ENCODE measurements at places on chromosomes 2 and 18.

DNA sequence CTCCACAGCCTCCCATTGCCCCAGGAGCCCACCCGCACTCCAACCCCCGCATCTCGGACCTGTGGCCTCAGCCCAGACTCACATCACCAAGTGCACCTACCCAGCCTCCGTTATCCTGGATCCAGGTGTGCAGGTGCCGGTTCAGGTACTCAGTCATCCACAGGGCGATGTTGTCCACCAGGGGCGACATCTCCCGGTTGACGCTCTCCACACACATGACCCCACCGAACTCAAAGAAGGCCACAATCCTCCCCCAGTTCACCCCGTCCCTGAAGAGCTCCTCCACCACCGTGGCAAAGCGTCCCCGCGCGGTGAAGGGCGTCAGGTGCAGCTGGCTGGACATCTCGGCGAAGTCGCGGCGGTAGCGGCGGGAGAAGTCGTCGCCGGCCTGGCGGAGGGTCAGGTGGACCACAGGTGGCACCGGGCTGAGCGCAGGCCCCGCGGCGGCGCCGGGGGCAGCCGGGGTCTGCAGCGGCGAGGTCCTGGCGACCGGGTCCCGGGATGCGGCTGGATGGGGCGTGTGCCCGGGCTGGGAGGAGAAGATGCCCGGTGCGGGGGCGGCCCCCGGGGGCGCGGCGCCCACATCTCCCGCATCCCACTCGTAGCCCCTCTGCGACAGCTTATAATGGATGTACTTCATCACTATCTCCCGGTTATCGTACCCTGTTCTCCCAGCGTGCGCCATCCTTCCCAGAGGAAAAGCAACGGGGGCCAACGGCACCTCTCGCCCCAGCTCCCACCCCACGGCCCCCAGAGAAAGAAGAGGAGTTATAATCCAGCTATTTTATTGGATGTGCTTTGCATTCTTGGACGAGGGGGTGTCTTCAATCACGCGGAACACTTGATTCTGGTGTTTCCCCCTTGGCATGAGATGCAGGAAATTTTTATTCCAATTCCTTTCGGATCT, 1.3 kb downstream of the BCL2 start:
- DNase-seq: peak; percentile 36

DNA sequence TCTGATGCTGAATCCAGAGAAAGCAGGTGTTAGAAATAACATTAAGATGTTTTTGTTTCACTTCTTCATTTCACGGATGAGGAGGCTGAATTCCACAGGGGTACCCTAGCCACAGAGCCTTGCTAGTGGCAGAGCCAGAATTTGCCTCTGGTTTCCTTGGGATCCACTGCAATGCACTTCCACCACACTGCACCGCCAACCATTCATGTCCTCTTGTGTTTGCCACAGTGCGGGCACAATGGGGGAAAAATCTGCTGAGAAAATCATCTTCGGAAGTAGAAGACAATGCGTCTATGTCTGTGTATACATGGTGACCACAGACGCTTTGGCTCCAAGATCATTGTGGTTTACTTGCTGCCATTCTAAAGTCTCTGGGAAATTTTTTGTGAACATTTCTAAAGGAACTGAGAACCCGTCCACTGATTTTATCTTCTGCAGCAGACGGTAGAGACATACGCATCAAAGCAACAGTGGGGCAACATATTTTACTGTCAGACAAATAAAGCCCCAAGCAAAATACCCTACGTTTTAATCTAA, 14.9 kb downstream of the ICOS start:
- no peak for DNase-seq

DNA sequence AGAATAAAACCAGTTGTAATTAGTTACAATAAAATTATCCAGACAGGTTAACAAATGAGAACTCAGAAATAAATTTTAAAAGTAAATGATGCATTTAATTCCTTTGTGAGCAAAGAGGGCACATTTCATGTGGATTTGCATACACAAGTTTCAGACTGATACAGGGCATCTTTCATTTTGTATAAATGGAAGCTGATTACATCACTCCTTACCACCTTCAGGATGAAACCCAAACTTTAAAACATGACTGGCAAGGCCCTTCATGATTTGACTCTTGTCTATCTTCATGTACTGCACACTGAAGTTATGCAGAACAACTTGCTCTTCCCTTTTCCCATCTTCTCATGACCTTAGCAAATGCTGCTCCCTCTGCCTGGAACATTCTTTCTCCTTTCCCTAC, 26.9 kb downstream of the EFEMP1 start:
- DNase-seq: no peak

DNA sequence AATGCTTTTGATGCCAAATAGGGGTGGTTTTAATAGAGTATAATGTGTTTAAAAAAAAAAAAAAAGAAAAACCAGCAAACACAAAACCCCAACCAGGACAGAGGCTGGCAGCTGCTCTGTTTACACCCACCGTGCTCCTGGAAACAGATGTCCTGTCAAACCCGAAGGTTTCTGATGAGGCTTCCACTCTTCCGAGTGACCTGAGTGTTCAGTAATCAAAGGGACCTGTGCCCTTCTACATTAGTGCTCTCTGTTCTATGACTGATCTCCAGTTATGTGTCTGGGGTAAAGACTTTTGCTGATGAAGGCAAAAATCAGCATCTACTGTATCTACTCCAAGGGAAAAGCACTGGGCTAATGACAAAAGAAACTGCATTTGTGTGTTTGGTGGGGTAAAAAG, 3.5 kb upstream of the KLHL29 start:
- no peak for DNase-seq

DNA sequence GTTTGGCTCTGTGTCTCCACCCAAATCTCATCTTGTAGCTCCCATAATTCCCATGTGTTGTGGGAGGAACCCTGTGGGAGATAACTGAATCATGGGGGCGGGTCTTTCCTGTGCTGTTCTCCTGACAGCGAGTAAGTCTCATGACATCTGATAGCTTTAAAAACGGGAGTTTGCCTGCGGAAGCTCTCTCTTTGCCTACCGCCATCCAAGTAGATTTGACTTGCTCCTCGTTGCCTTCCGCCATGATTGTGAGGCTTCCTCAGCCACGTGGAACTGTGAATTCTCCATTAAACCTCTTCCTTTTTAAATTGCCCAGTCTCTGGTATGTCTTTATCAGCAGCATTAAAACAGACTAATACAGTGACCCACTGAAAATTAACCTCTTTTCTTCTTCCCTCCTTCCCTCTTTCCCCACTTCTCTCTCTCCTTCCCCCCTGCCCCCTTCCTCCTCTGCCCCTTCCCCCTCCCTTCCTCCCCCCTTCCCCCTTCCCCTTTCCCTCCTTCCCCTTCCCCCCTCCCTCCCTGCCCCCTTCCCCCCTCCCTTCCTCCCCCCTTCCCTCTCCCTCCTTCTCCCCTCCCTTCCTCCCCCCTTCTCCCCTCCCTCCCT, 818.8 kb downstream of the SLC4A3 start:
- DNase-seq: no peak

- DNase-seq: peak; percentile 54
Observed at GRCh38 chr2:149040451-149040850, 2.0 kb downstream of the LYPD6B start.

- no peak for DNase-seq
Observed at GRCh38 chr2:181738563-181738962, 58.2 kb upstream of the NEUROD1 start.

- DNase-seq: no peak
Observed at GRCh38 chr2:223697892-223698645, 95.9 kb upstream of the SCG2 start.

GRCh38 chr2:187547353-187547979, 6.8 kb downstream of the TFPI start:
- peak; percentile 62 for DNase-seq

- DNase-seq: no peak
Observed at GRCh38 chr2:200382874-200383273, 76.4 kb downstream of the SPATS2L start.

- peak; percentile 29 for DNase-seq
Observed at GRCh38 chr2:20050646-20051531, 539 bp downstream of the LAPTM4A start.

DNA sequence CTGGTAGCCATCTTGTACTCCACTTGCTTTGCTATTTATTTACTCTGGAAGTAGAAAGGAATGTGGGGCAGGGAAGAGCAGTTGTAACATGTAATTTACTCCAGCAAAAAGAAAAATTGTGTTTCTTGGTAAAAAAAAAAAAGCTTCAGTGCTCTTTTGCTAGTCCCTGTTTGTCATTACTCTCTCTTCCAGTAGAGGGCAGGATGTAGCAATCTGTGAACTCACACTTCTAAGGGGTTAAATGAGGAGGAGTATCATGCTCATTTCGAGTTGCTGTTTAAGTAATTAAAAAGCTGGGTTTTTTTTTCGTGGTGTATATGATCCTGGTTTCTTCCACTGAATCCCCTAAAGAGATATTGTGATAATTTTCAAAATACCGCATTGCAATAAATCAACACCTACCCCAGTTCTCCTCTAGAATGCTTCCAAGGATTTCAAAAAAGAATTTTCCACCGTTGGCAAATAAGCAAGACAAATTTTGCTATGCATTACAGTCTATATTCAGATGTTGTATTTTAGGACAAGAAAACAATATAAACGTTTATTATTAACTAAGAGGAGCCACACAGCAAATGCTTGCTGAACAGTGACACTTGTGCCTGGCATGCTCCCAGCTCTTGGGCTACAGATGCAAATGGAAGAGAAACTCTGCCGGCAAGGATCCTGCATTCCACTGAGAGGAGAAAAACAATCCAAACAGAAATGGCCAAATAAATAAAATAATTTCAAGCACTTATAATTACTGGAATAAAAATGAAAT, 261.6 kb downstream of the ASXL3 start:
- no peak for DNase-seq

- no peak for DNase-seq
Observed at GRCh38 chr2:6992794-6993228, 75.6 kb downstream of the RNF144A start.

DNA sequence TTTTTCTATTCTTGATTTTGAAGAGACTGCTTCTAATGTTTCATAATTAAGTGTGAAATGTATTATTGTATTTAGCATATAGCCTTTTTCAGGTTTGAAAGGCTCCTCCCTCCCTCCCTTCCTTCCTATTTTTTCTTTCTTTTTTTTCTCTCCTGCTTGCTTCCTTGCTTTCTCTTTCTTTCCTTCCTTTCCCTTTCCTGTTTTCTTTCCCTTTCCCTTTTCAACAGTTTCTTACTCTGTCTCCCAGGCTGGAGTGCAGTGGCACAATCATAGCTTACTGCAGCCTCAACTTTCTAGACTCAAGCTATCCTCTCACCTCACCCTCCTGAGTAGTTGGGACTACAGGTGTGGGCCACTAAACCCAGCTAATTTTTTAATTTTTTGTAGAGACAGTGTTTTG, 44.6 kb downstream of the RMDN2 start:
- DNase-seq: no peak

GRCh38 chr2:201233192-201233811, 27.0 kb upstream of the CASP8 start:
- peak; percentile 82 for DNase-seq

- no peak for DNase-seq
Observed at GRCh38 chr2:10930721-10931516, 19.2 kb downstream of the KCNF1 start.

DNA sequence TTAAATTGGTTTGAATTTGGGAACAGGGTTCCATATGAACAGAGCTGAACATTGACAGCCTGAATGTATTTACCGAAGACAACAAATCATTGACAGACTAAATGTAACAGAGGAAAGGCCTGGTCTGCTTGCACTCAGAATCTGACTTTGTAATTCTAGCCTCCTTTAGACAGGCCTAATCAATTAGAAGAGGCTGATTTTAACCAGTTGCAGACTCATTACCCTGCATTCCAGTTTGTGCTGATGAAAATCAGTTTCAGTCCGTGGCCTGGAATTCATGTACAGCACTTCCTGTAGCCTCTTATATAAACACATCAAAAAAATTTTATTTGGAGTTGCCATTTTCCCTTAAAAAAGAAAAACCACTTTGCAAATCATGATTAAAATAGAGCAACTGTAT, 93.1 kb upstream of the ZFP36L2 start:
- DNase-seq: no peak

GRCh38 chr2:85875350-85876050, 13.3 kb downstream of the ST3GAL5 start:
- peak; percentile 37 for DNase-seq

GRCh38 chr2:162769066-162769465, 69.5 kb downstream of the KCNH7 start:
- no peak for DNase-seq

DNA sequence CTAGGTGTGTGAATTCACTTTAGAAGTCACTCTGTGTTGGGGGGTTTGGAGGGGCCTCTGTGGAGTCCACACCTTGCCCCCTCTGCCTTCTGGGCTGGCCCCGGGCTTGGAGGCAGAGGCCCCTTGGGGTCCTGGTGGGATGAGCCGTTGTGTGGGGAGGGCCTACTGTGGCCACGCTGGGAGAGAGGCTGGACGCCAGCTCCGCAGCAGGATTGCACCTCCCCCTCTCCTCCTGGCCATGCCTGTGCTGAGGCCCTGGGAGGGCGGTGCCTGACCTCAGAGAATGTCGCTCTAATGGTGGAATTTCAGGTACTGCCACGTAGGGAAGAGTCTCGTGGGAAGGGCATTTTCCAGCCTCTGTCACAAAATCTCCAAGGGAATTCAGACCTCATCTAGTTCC, 237.0 kb downstream of the ATAD2B start:
- DNase-seq: no peak

- no peak for DNase-seq
Observed at GRCh38 chr2:65067806-65068553, 11.8 kb downstream of the CEP68 start.

DNA sequence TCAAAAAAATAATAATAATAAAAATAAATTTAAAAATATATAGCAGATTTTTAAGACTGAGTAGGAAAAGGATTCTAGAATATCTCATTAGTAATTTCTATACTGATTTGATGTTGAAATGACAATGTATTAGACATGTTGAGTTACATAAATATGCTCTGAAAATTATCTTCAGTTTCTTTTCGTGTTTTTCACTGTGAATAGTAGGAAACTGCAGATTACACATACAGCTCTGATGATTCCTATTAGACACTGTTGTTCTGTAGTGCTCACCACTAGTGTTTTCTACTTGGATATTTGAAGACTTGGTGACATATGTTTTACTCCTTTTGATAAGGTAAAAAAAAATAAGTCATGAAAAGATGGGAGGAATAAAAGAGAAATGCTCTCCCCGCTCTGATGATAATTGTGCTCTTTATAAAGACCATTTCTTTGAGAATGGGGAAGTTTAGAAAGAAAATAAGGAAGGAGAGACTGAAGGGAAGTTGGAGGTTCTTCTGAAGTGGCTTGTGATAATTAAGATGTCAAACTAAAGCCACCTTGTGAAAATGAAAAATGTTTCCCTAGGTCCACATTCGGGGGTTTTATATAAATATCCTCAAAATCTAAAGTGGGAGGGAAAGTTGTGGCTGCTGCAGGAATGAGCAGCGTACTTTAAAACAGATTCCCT, 52.9 kb downstream of the SLC9A2 start:
- peak; percentile 5 for DNase-seq

DNA sequence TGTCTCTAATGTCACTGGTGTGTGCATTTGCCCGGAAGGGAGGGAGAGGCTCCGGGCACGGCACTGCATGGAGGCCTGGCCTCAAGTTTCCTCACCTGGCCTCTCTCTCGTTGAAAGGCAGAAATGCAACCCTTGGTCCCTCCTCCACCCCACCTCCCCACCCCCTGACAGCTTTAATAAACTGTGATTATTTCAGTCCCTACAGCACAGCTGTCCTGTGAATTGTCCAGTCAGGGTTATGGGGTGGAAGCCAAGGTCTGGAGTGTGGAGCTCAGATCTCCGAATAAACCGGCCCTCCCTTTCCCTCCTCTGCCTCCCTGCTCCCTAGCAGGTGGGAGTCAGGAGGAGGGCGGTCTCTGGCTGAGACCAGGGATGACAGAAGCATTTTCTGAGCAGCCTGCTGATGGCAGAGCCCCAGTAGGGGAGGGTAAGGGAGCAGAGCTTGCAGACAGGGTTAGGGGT, 199.2 kb upstream of the SMAD2 start:
- DNase-seq: no peak
